Frontal cortex (tissue), 4 donors: ENCODE measurements at places on chromosomes 7 and 10. TPM values are rescaled to one million over a fixed set of nuclear protein-coding genes. Genes with fewer than 3 reads are reported as not detected.

- no peak for DNase-seq
Observed at GRCh38 chr10:111709603-111710002, 474.0 kb downstream of the GPAM start.

- no peak for DNase-seq
Observed at GRCh38 chr10:5775685-5776084, 37.5 kb downstream of the GDI2 start.

- no peak for DNase-seq
Observed at GRCh38 chr7:105060923-105061322, 46.9 kb downstream of the KMT2E start.

GRCh38 chr10:48845512-48845911 lies 94.1 kb downstream of the LRRC18 start:
- no peak for DNase-seq

GRCh38 chr7:68679459-68680234 lies 918.6 kb upstream of the AUTS2 start:
- DNase-seq = no peak

GRCh38 chr10:44030738-44031137 lies 354.2 kb downstream of the CXCL12 start:
- DNase-seq = no peak

DNA sequence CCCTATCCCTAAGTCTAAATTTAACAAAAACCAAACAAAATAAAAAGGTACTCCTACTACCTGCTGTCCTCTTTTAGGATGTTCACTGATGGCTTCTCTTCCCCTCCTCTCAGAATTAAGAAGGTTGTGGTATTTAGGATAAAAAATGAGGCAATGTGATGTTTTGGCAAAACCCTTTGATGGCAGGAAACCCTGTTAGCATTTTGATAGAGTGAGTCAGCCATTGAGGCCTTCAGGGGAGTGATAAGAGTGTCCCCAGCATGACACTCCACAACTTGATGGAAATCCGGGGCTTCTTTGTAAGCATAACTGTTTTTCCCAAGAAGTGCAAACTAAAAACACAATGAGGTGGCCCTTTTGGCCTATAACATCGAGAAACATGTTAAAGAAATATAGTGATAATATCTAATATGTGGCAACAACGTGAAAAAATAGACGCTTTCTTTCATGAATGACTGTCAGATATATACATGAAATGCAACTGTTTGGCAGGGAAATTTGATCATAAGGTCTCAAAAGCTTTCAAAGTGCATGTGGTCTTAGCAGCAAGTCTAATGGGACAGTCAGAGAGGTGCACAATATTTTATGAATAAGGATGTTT lies 55.0 kb downstream of the PRTFDC1 start:
- no peak for DNase-seq

DNA sequence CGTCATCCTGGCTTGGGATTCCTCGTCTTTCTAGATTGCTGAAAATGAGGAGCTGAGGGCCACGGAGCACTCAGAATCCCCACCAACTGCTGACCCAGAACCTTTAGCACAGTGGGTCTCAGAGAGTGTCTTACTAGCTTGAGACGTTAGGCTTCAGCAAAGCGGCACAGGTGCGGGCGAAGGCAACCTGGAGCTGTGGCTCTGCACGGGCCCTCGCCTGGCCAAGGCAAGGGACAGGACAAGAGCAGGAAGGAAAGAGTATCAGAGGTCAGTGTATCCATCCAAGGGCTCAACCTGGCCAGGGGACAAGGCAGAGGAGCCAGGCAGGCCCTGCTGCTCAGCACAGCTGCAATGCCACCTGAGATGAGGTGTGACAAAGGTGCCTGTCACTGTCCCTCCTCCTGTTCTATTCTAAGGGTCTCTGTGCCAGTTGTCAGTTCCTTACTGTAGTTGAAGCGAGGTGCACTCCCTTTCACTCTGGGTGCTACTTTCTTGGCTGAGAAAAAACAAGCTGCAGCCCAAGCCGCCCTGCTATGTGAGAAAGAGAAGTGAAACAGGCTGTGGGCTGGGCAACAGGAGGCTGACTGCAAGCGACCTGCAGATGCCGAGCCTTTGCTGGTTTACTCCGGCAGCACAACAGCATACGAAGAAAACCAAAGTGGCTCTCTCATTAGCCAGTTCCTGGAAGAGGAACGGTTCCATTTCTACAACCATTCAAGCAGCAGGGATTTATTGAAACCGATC lies 33.3 kb upstream of the KDM7A start:
- DNase-seq = no peak

DNA sequence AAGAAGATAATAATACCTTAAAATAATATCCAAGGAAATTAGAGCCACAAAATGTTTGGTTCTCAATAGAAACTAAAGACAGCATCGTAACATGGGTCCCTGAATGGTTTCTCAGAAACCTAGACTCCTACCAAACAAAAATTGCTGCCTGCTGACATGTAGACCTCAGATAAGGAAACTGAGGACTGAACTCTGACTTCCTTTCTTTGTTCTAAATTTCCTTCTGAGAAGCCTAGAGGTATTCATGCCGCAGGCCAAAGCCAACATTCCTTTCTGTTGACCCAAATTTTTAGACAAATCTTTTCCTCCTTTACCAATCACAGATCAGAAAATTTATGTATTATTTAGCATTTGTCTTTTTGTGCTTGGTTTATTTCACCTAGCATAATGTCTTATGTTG lies 816.7 kb upstream of the PHF14 start:
- no peak for DNase-seq

The UPF2 gene
- total RNA-seq = 24.1 TPM

The PLEKHS1 gene
- total RNA-seq = not detected

The SFRP5 gene
- 1.6 TPM for total RNA-seq

The ADAM8 gene
- total RNA-seq = 1.2 TPM

The POLR1F gene
- total RNA-seq = 14.3 TPM
